ENCODE measurements at places on chromosomes 16 and 17.

GRCh38 chr16:73214825-73215677, 167.1 kb upstream of the ZFHX3 start:
- DNase-seq, result no peak

- DNase-seq, result peak; percentile 60
Measured at GRCh38 chr16:1678500-1679098, 520 bp downstream of the JPT2 start.

- DNase-seq, result peak; percentile 97
Measured at GRCh38 chr16:3945751-3946603, 65.5 kb upstream of the CREBBP start.

DNA sequence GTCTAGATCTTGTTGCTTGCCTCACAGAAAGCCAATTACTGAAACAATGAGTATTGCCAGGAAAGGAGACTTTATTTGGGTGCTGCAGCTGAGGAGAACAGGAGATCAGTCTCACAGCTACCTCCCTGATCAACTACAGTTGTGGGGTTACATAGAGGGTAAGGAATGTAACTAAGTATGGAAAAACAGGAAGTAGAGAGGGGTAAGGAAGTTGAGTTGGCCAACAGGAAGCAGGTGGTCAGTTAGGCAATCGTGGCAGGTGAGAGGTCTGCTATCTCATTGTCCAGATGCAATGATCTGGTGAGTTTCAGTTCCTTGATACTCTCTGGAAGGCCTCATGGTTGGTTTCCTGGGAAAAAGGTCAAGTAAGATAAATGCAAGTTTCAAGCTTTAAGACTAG, 333.1 kb upstream of the GOT2 start:
- no peak for DNase-seq

DNA sequence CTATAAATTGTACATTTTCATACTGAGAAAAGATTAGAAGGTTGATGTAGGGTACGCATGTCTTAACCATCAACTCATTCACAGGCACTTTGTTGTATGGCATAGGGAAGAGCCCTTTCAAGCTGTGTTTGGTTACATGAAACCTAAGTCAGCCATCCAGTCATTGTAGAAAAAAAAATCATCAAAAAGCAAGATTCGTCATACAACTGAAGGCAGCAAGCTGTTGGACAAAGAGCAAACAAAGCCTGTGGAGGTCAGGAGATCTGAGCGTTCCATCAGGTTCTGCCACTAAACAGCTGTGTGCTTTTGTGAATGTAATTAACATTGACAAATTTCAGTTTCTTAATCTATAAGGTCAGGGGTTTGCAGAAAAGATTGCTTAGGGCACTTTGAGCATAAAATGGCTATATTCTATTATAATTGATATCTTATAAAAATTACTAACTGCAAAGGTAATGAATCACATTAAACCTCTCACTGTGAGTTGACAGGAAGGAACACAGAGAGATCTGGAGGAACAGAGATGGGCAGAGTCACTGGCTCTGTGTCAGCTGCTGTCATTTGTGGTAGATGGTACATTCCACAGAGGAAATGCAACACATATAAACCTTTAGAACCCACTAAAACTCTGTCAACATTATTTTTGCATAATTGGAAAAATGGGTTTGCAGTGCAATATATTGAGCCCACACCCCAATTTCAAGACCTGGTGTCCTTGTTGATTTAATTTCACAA, 66.3 kb upstream of the MYOCD start:
- DNase-seq, result no peak

GRCh38 chr16:83903751-83904150, 4.8 kb downstream of the MLYCD start:
- DNase-seq, result no peak

All from thyroid gland (tissue), 4 donors.